ENCODE measurements at places on chromosomes 6 and 20.

- DNase-seq = no peak
Measured at GRCh38 chr6:17710331-17710730, 3.6 kb upstream of the NUP153 start.

GRCh38 chr6:92479831-92480230, 939.5 kb downstream of the EPHA7 start:
- no peak for DNase-seq

- DNase-seq = no peak
Measured at GRCh38 chr6:135141728-135142127, 39.4 kb upstream of the MYB start.

DNA sequence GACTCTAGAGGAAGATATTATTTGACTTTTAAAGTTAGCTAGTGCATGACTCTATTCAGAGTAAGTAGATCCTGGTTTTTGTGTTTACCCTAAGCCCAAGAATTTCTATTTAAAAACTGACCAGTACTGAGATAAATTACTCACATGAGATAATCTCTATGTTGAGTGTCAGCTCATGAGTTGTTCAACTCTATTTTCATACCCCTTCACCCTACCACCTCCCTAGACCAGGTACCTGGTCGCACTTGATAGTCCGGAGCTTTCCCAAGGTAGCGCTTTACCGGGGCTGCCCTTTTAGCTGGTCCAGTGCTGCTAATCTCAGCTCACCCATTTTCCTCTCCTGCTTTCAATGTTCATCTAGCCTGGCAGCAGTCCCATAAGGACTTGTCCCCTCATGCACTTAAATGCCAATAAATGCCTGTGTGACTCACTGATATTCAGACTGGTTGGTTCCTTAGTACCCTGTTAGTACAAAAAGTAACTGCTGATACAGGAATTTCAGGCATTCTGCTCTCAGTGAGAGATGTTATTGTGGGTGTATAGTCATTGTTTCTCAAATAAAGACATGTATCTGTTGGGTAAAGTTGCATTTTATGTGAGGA, 503.9 kb downstream of the ADGRB3 start:
- no peak for DNase-seq

DNA sequence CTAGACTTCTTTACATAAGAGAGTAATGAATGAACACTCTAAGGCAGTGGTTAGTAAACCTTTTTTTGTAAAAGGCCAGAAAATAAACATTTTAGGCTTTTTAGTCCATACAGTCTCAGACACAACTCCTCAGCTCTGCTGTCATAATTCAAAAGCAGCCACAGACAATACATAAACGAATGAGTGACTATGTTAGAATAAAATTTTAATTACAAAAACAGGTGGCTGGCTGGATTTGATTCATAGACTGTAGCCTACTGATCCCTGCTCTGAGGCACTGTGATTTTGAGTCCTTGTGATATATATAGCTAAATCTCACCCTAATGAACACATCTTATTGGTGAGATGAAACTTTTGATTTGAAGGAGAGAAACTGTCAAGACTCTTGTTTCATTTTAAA, 155.1 kb downstream of the AIG1 start:
- no peak for DNase-seq

- no peak for DNase-seq
Measured at GRCh38 chr6:130520801-130521200, 155.0 kb downstream of the TMEM200A start.

DNA sequence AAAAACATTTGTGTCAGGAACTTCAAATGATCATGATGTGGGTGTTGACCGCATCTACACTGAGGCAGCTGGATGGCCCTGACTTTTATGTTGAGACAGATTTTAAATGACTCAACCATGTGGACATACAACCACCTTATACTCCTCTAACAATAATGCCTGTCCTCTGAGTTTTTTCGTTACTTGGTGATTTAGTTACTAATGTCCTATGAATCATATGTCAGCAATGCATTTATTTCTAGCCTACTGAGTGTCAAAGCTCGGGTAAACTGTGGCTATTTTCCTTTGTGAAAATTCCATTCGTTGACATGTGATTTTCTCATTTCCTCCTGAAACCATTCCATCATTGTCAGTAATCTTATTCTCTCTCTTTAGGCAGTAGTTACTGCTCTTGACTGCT, 38.9 kb upstream of the NKX2-4 start:
- no peak for DNase-seq

GRCh38 chr6:103280417-103280816, 1579.3 kb downstream of the HACE1 start:
- no peak for DNase-seq

DNA sequence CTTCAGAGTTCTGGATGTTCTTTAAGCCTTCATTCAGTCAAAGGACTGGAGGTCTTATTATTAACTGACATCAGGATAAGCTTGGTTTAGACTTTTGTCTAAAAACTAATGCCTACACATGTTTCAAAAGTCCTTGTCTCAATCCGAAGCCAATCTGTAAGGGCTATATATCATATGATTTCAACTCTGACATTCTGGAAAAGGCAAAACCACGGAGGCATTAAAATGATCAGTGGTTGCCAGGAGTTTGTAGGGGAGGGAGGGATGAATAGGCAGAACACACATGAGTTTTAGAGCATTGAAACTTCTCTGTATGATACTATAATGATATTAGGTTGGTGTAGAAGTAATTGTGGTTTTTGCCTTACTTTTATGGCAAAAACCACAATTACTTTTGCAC, 1285.8 kb upstream of the CITED2 start:
- no peak for DNase-seq
